ENCODE measurements at places on chromosomes 7 and 10. TPM values are rescaled to one million over a fixed set of nuclear protein-coding genes. Genes with fewer than 3 reads are reported as not detected.

The ZNF22 gene
- total RNA-seq, result 6.2 TPM

The MUC3A gene
- 23.7 TPM for total RNA-seq

The HSPA12A gene
- 9.3 TPM for total RNA-seq

The OPN4 gene
- total RNA-seq, result not detected

The CPXM2 gene
- not detected for total RNA-seq

The WASHC2C gene
- 19.8 TPM for total RNA-seq

The OR2A42 gene
- not detected for total RNA-seq

The AGK gene
- total RNA-seq, result 28.7 TPM

The CALML3 gene
- total RNA-seq, result not detected
